Posterior vena cava (tissue), 2 donors: ENCODE measurements at places on chromosomes 12 and 14. TPM values are rescaled to one million over a fixed set of nuclear protein-coding genes. Genes with fewer than 3 reads are reported as not detected.

Gene PTPN6
- 18.7 TPM for total RNA-seq

Gene CAPS2
- 13.5 TPM for total RNA-seq

Gene DIO2
- 6.1 TPM for total RNA-seq

Gene GPR68
- total RNA-seq = 6.4 TPM

DNA sequence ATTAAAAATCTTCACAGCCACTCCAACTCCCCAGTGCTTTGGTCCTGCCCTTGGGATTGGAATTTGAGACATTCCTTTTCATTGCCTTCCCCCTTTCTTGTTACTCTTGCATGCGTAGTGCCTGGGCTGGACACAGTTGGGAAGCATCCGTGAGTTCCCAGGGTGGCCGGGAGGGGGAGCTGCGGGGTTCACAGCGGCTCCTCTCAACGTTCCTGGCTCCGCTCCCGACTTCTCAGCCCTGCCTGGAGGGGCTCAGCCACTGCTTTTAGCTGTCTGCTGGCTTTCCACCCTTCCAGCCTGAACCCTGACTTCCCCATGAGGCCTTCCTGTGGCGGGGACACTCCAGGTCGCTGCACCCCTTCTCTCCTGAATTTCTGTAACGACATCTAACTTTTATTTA is 3.2 kb downstream of the TEX52 start:
- peak; percentile 93 for DNase-seq

- no peak for DNase-seq
These were observed 57.9 kb upstream of the ERGIC2 start for GRCh38 chr12:29438752-29439408.

DNA sequence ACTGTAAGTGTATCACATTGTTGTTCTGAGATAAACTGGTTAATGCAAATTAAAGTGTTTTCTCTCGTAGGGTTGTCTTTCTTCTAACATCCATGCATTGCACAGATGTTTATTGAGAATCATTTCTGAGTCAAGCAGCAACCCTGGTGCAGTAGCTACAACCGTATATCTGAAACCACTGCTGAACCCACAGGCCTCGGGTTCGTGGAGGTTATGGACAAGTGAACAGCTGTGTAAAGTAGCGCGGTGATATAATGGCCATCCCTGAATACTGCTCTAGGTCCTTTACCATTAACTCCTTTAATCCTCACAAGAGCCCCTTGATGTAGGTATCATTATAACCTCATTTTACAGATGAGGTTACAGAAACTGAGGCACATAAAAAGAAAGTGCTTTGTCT is 486.1 kb upstream of the TMEM132C start:
- DNase-seq = no peak

DNA sequence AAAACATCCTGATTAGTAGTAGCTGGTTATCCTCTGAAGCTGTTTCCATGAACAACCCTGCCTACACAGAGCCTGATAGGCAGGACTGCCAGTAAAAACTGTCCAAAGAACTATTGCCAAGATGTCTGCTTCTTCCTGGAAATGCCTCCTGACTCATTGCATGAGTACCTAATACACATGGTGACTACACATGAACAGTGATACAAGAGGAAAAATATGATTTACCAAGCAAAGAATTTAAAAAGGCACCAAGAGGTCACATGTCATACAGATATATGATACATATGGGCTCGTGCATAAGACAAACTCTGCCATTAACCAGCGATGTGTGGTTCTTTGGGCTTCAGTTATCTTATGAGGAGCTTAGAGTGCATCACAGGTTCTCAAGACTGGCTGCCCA is 552.3 kb downstream of the SLC16A7 start:
- no peak for DNase-seq

DNA sequence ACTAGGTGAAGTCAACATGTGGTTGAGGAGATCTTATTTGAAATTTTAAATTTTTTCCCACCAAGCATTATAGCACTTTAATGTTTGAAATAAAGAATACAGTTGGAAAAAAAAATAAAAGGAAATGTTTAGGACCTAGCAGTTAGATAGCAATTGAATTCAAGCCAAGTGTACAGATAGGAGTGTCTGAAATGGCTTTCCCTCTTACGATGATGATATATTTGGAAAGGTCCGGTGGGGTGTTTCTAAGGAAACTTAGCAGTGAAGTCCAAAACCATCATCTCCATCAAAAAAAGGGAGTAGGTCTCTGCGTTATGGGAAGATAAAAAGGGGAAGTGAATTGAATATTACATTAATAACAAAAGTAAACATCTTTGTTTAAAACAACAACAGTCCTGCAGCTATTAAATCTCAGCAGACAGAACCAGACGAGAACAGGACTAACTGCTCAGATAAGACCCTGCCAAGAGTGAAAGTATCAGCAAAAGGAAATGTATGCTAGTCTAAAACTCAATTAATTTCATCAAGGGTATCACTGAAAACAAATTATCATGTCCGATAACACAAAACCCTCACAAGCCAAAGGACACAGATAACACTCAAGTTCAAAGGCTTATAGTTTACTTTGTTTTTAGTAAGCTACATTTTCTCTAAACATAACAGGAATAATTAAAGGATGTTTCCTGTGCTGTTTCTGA is 242.0 kb downstream of the BMP4 start:
- no peak for DNase-seq

DNA sequence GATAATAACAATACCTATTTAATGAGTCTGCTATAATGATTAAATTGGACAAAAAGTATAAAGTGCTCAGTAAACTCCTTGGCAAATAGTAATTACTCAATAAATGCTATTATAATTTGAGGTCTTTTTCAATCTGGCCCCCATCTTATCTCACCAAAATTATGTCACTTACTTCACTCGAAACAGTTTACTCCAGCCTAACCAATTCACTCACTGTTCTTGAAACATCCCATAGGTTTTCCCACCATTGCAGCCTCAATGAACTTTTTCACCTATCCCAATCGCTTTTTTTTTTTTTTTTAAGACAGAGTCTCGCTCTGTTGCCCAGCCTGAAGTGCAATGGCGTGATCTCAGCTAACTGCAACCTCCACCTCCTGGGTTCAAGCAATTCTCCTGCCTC is 17.5 kb upstream of the PRKAG1 start:
- no peak for DNase-seq

Gene UNC119B
- 21.3 TPM for total RNA-seq

Gene OR5AU1
- total RNA-seq = not detected

DNA sequence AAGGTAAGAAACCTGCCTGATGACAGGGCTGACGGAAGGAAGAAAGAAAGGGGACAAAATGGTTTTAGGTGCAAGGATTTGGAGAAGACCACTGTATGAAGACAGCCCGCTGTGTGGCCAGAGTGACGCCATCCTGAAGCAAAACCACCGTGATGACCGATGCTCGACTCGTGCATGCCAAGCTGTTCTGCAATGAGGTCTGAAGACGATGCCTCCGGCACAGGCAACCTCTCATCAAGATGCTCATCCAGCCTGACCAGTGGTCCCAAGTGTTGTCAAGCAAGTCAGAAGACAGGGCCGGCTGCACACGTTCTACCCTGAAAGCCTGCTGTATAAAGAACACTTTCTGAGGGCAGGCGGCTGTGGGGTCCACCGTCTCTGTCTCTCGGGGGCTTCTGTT is 34.8 kb downstream of the STX2 start:
- DNase-seq = no peak

DNA sequence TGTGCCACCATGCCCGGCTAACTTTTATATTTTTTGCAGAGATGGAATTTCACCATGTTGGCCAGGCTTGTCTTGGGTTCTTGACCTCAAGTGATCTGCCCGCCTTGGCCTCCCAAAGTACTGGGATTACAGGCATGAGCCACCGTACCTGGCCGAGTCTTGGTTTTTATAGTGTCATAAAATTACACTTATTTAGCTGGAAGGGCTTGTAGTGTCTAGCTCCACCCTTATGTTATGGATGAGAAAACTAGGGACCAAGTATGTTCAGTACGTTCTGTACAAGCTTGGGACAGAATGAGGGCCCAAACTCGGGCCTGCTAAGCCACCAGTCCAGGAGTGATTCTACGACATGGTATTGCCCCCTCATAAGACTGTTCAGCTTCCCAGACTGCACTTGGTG is 35.1 kb downstream of the SYNE2 start:
- DNase-seq = no peak

DNA sequence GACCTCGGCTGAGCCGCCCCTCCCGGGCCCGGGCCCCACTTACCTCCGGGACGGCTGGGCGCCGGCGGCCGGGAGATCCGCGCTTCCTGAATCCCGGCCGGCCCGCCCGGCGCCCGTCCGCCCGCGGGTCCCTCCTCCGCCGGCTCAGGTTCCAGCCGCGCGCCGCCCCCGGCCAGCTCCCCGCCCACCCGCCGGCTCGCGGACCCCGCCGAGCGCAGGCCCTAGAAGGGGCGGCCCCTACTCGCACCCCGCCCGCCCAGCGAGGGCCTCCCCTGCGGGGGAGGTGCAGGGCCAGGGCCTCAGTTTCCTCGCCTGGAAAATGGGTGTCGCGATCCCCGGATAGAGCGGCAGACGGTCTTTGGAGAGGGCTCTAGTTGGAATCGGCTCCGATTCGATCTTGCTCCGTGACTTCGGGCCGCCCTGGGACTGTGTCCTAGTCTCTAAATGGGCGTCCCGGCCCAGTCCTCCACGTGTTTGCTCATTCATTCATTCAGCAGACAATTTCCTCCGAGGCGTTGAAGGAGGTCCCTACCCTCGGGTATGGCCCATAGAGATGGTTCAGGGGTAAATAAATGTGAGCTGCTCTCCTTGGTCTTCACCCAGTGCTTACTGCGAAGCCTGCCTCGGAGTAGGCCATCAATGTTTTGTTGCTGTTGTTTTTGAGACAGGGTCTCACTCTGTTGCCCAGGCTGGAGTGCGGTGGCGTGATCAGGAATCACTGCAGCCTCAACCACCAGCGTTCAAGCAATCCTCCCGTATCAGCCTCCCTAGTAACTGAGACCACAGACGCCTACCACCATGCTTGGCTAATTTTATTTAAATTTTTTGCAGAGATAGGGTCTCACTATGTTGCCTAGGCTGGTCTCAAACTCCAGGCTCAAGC is at the start of gene TRPV4:
TRPV4 (minus strand) TSS at position 92 of the 883 bp plus-strand sequence. CDS start 18,602 bp downstream, outside the sequence.
- DNase-seq = no peak

DNA sequence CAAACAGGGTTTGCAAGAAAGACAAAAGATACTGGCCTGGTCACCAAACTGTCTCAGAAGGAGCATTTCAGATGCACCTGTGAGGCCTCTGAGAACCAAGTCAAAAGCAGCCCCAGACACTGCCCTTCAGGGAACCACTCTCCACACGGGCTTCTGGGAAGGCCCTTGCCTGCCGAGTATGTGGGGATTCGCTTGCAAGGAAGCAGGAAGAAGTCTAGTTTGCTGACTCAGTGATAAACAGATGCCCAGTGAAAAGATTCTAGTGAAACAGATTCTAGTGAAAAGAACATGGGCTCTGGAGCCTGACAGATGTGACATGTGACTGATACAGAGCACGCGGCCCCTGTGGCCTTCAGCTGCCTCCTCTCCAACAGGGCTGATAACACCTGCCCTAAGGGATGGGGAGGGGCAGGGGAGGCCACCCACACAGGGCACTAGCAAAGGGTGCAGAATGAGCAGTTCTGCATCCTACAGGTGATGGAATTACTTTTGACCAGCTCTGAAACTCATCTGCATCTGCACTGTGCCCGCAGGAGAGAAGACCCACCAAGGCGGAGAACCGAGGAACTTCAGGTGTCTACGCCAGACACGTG is 19.1 kb downstream of the AMN start:
- DNase-seq = no peak

DNA sequence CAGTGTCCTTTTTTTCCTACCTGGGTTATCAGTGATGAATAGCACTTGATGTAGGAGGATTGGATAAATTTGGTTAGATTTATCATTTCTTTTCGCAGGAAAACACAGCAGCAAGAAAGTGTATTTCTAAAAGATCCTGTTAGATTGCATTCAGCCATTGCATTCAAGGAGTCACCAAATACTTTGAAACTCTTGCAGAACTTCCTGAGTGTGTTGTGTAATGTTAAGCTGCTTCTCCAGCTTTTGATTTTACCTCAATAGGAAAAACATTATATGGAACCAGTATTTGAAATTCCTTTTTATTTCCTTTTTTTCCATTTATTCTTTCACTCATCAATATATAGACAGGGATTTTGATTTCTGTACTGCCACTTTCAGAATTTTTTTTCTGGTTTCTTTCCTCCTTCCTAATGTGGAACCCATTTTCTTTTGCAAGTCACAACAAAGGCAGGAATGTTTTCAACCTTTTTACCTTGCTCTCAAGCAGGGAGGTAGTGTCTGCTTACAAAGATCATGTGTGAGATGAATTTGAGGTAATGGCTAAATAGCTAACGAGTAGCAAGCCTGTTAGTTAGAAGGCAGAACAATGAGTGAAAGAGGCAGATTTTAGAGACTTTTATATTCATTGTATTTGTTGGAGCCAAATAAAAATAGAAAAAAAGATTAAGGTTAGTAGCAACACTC is 56.2 kb downstream of the PPHLN1 start:
- DNase-seq = no peak

DNA sequence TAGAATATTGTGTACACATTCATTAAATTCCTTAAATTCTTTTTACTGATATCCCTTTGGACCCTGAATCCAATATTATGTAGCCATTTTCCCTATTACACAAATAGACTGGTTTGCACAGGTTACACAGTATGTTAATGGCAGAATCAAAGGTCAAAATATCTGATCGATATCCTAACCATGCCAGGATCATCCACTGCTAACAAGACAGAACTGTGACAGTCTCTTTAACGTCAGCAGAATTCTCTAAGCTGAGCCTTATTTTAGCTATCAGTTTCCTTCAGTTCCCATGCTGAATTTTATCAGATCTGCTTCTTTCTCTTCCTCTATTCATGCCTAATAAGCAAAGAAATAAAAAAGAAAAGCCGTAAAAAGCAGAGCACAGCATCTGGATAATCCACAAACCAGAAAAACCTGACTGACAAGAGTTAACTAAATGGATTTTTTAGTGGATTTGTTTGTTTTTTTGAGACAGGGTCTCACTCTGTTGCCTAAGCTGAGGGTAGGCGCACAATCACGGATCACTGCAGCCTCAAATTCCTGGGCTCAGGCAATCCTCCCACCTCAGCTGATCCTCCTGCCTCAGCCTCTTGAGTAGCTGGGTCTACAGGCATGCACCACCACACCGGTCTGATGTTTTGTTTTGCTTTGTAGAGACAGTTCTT is 130.4 kb downstream of the PAWR start:
- no peak for DNase-seq

Gene PTPRO
- 5.6 TPM for total RNA-seq

DNA sequence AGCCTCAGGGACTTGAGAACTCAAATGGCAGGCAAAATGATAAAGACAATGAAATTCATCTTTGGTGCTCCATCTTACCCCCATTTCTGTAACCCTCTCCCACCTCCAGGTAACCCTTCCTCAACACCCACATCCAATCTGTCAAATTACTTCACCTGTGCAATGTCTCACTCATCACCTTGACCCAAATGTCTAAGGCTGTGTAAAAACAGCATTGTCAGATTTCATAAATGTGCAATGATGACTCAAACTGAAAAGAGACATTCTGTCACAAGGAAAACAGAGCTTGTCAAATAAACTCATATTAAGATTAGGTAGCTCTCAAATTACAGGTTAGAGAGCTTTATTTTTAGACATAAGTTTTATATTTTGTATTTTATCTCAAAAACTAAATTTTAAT is 19.9 kb upstream of the COCH start:
- DNase-seq = no peak

GRCh38 chr14:88559852-88560251 is 3.0 kb upstream of the ZC3H14 start:
- DNase-seq = no peak
